ENCODE measurements at places on chromosomes 4 and X.

DNA sequence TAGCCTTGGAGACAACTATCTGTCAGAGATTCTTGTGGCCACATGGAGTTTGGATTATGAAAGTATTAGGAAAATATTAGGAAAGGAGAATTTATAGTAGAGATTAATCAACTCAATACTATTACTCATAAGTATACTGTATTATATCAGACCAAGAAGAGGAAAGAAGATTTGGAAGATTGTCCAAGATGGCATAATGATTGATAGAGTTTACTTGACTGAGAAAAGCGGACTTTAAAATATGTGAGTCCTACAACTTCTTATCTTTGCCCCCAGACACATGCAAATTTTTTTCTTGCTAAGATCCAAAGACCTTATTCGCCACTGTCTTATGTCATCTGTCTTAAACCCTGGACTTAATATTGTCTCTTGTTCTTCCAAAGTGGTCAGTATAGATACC lies 54.8 kb upstream of the SHISA3 start:
- DNase-seq, result no peak

GRCh38 chr4:89939546-89939945 lies 44.9 kb downstream of the MMRN1 start:
- DNase-seq, result no peak

DNA sequence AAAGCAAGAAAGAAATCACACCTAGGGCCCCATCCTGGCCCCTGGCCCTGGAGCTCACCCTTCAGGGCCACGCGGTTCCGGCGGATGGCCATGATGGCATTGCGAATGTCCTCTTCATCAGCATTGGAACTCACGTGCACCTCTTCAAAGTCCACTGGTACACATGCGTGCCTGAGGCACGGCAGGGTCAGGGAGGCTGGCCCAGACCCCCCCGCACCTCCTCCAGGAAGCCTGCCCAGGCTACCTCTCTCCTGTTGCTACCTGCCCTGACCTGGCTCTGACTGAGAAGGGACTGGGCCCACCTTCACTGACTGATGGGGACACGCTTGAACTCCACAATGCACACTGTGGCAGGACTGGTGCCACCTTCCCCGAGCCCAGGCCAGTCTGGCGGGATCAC lies 4.5 kb downstream of the IDH3G start:
- DNase-seq, result no peak

- DNase-seq, result no peak
These were observed 46.4 kb downstream of the PRPS1 start for GRCh38 chrX:107674480-107675364.

- no peak for DNase-seq
These were observed 1.4 kb downstream of the CNKSR2 start for GRCh38 chrX:21375708-21376009.

- no peak for DNase-seq
These were observed 197.9 kb downstream of the SHOX start for GRCh38 chrX:828411-828959.

GRCh38 chr4:153273751-153274150 lies 69.5 kb downstream of the TRIM2 start:
- DNase-seq, result no peak

DNA sequence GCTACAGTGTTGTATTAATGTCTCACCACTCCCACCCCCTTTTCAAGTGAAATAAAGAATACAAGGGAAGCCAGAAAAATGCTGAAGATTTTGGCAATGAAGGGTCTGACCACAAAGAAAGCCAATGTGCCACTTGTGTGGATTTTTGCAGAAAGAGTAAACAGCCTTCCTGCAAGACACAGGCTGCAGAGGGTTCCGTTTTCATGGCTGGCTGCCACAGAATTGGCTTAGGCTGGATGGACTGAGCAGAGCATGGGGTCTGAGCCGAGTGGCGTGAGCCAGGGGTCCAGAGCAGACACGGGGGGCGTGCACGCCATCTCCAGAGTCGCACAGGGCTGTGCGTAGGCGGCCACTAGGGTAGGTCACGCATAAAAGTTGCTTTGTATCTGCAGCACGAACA lies 69.2 kb downstream of the MTNR1A start:
- DNase-seq, result no peak

GRCh38 chr4:115883231-115883630 lies 769.8 kb upstream of the NDST4 start:
- DNase-seq, result no peak

GRCh38 chrX:48933757-48934156 lies 14.9 kb upstream of the PIM2 start:
- DNase-seq, result no peak

DNA sequence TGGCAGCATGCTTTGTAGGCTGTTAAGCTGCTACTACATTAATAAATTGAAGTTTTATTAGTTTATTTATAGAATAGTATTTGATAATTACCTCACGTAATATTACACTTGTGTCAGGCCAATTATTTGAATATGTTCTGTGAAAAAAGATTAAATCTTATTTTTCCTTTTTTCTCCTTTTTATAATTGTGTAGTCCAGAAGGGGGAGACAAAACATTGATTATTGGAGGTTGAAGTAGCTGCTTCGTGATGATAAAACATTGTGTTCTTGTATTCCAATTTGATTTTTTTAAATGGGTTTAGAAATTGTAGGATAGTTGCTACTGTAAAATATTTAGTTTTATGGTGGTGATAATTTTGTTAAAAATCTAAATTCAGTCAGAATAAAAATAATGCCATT lies 85.7 kb downstream of the DIAPH2 start:
- no peak for DNase-seq

DNA sequence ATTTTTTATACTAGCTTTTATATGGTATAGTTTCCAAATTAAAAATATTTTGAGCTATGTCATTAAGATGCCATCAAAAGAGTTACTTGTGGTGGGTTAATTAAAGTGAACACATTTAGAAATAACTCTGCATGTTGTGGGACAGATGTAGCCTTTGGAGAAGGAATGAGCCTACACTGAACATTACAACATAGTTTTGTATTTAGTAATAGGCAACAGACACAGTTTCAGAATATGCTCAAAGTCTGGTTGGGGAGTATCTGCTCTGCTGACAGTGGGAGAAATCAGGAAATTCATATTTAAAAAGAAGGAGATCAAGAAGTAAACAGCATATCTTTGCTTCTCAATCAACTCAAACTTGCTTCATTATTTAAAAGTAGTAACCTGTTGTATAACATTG lies 23.7 kb downstream of the EMCN start:
- DNase-seq, result no peak

DNA sequence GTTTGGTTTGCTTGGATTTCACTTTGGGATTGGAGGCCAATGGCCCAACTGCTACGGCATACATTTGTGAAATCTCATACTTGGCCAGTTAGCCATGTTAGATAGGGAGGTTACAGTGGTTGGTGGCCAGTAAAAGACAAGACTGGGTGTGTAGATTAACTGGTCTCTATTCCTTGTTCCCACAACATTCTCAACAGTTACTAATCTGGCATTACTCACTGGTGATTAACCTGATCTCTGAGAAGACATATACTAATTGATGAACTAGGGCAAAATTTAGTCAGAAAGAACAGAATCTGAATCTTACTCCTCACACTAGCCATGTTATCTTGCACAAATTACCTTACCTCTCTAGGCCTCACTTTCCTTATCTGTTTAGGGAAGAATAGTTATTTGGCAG lies 33.4 kb downstream of the GATB start:
- no peak for DNase-seq

DNA sequence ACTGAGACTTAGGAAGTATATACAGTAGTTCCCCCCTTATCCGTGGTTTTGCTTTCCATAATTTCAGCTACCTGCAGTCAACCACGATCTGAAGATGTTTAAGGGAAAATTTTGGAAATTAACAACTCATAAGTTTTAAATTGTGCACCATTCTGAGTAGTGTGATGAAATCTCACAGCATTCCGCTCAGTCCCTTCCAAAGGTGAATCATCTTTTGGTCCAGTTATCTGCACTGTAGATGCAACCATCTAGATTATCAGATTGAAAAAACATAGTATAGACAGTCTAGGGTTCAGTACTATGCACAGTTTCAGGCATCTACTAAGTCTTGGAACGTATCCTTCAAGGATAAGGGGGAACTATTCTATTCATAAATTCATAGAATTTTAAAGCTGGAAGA lies 109.0 kb downstream of the ANXA3 start:
- no peak for DNase-seq

DNA sequence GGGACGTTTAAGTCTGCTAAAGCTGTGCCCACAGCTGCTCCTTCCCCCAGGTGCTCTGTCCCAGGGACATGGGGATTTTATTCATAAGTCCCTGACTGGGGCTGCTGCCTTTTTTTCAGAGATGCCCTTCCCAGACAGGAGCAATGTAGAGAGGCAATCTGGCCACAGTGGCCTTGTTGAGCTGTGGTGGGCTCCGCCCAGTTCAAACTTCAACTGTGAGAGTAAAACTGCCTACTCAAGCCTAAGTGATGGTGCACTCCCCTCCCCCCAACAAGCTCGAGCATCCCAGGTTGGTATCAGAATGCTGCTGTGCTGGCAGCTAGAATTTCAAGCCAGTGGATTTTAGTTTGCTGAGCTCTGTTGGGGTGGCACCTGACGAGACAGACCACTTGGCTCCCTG lies 1371.4 kb downstream of the ADGRL3 start:
- no peak for DNase-seq

GRCh38 chr4:136400829-136401228 lies 1131.5 kb downstream of the PCDH18 start:
- no peak for DNase-seq
